ENCODE measurements at places on chromosomes 7 and 10.
A peak's percentile ranks its signal among the peaks of the same experiment; 100 is the strongest.

DNA sequence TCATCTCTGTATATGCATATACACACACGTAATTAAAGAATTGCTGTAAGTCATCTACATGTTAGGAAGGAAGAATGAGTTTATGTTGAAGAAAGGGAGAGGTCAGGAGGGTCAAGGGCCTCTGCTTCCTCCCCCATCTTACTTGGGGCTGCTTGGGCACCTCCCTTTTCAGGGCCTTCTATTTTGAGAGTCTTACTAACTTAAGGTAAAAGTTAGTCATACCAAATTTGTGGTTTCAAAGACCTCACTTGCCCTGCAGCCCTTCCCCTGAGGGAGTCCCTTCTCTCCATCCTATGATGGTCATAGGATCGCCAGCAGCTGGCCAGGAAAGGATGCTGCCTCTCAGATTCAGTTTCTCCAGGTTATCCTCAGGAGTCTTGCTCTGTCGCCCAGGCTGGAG, 2.6 kb downstream of the PLEKHS1 start:
- DNase-seq: no peak

DNA sequence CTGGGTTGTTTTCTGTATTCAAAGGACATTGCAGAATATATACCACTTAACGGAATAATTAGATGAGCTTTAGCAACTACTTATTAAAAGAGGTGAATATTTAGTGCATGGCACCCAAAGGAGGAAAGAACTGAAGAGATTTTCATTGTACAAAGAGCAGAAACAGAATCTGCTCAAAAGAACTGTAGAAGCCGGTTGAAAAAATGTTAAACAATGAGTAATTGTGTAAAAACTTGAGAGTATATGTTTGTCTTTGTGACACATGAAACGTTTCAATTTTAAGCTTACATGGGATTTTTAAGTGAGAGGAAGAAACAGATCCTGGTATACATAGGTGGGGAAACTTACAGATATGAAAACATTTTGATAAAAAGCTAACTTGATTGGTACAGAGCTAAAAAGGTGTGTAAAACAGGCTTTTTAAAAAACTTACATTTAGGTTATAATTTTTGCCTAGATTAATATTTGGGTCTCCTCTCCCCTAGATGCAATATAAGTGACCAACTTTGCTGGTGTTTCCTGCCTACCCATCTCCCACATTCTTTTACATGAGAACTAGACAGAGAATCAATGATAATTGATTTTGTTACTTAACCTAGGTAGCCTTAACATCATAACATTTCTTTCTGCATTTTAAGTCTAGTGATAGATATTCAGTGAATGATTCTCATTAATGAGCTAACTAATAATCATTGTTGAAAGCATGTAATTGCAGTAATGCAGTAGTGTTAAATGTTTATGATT, 6.8 kb downstream of the ARL5B start:
- no peak for DNase-seq

GRCh38 chr7:28754027-28754426, 204.1 kb downstream of the TRIL start:
- no peak for DNase-seq

DNA sequence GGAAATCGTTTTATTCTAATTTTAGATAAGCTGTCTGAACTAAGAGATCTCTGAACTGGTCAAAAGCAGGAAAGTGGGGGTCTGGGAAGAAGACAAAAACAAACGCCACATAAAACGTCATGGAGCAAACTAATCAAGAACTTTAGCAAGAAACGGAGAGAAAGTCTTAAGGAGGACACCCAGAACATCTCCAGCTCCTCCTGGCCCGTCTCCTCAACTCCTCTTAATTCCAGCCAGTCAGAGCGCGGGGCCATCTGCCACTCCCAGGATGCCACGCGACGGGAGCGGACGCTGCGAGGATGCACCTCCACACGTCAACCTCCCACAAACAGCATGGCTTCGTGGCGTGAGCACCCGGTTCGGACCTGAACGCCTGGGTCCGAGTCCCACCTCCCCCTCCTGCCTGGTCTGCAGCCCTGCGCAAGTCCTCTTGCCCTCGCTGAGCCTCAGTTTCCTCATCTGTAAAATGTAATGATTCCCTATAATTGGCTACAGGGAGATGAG, 598 bp downstream of the MMS19 start:
- DNase-seq: peak; percentile 57

- DNase-seq: no peak
Observed at GRCh38 chr10:88194961-88195367, 331.5 kb downstream of the PTEN start.

- DNase-seq: peak; percentile 47
Observed at GRCh38 chr7:130912862-130913638, 179.0 kb upstream of the KLF14 start.

DNA sequence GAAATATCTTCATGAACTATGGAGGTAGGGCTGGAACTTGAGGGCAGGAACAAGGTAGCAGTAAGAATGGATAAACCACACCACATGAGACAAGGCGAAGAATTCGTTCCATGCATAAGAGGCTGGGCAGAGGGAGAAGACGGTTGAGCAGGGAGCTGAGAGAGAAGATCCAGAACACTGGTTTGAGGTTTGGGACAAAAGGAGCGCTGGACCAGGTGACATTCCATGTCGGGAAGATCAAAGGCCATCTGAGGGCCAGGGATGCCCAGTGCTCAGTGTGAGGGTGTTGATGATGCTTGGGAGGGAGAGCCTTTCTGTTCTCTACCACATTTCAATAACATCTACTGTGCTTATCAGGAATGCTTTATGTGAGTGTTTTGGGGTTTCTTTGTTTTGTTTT, 52.8 kb downstream of the WIPF3 start:
- DNase-seq: no peak

GRCh38 chr10:79116801-79117723, 48.3 kb downstream of the ZMIZ1 start:
- no peak for DNase-seq

GRCh38 chr7:105797652-105798051, 78.7 kb downstream of the ATXN7L1 start:
- no peak for DNase-seq

DNA sequence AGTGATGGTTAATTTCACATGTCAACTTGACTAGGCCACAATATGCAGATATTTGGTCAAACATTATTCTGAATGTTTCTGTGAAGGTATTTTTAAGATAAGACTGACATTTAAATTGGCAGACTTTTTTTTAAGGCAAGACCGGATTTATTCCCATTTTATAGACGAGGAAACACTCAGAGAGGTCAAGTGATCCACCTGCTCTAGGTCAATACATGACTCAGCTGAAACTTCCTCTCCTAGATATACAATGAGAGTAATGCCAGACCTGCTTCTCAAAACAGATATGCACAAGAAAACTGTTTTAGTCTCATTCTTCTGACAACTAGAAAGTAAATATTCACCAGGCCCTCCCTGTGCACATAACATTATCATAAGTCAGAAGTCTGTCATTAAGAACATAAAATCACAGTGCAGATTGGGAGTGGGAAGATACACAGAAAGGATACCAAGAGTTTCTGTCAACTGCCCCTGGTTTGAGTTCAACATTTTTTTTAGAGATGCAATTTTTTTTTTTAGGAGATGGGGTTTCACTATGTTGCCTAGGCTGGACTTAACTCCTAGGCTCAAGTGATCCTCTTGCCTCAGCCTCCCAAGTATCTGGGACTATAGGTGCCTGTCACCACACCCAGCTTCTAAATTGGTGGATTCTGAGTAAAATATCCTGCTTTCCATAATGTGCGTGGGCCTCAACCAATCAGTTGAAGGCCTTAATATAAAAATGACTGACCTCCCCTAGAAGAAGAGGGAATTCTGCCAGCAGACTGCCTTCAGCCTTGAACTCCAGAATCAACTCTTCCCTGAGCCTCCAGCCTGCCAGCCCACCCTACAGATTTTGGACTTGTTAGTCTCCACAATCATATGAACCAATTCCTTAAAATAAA, 121.4 kb downstream of the ZFAND4 start:
- DNase-seq: no peak

GRCh38 chr10:89296220-89296648, 5.6 kb upstream of the IFIT2 start:
- DNase-seq: no peak

- DNase-seq: no peak
Observed at GRCh38 chr7:726854-727103, 280 bp downstream of the DNAAF5 start.

DNA sequence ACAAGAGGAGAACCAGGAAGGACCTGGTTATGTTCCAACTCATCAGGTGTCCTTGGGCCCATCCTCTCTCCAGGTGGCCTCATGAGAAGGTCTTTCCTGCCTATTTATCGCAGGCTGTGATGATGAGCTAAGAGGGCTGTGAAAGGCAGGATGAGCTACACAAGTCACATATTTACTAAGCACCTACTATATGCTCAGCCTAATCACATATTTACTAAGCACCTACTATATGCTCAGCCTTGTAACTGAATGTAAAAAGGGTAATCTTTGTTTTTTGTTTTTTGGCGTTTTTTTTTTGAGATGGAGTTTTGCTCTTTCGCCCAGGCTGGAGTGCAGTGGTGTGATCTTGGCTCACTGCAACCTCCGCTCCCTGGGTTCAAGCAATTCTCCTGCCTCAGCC, 44.2 kb upstream of the NPFFR1 start:
- DNase-seq: no peak

GRCh38 chr7:94649450-94649849, 6.5 kb downstream of the SGCE start:
- no peak for DNase-seq

- no peak for DNase-seq
Observed at GRCh38 chr10:121362026-121362425, 236.2 kb downstream of the FGFR2 start.

GRCh38 chr7:11436316-11436715, 395.7 kb downstream of the THSD7A start:
- DNase-seq: no peak

GRCh38 chr10:78905957-78906308, 162.8 kb upstream of the ZMIZ1 start:
- no peak for DNase-seq
